ENCODE measurements at places on chromosomes 11 and 22.

DNA sequence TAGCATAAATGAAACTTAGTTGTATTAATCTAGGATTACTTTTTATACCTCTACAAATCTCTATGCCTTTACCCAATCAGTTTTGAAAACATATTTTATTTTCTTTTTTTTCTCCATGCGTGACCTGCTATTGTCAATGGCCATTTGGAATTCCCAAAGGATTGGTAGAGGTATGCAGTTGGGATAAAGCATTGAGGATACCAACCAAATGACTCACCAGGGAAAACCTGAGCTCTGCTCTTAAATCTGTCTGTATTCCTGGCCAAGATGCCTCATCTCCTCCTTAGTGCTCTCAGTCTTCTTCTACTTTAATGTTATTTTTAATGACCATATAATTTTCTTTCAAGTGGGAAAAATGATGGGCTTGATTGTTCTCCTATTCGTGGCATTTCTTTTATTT, 61.9 kb downstream of the EHF start:
- DNase-seq = no peak

DNA sequence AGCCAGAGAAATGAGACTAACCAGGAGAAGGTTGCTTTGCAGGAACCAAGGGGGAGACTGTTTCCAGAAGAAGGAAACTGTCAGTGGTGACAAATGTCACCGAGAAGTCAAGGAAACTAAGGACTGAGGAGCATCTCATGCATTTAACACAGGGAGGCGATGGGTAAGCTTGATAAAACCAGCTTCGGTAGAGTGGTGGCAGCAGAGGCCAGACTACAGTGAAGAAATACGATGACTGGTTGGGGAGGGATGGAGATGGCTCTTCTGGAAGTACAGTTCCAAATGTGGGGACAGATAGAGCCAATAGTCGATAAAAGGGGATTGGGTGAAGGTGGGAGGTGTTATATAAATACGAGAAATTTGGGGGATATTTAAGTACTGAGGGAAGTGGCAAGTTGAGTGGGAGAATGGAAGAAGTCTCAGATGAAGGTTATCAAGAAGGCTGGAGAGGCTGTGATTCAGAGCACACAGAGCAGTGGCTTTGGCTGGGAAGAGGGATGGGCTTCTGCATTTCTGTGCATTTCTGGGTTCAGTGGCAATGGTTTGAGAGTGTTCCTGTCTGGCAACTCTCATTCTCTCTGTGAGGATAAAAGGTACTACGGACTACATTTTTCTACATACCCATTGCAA, 29.2 kb downstream of the SC5D start:
- no peak for DNase-seq

DNA sequence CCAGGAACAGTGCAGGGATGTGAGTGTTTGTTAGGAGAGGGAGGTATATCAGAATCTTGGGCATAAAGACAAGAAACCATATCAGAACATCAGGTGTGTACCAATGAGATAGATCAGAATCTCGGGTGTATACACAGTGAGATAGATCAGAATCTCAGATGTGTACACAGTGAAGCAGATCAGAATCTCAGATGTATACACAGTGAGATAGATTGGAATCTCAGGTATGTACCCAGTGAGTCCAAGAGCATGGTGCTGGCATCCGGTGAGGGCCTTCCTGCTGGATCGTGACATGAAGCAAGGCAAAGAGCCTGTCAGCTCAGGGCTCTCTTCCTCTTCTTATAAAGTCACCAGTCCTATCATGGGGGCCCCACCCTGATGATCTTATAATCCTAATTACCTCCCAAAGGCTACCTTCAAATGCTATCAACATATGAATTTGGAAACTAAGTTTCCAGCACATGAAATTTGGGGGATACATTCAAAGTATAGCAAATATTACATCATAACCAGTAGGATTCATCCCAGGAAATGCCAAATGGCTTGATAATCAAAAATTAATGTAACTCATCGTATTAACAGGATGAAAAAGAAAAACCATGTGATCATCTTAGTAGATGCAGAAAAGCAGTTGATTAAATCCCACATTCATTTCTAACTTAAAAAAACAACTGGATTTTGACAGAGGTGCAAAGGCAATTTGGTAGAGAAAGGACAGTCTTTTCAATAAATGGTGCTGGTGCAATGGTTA, 28.6 kb downstream of the PPARA start:
- no peak for DNase-seq

- DNase-seq = no peak
Observed at GRCh38 chr11:119087747-119088241, 3.1 kb downstream of the HMBS start.

DNA sequence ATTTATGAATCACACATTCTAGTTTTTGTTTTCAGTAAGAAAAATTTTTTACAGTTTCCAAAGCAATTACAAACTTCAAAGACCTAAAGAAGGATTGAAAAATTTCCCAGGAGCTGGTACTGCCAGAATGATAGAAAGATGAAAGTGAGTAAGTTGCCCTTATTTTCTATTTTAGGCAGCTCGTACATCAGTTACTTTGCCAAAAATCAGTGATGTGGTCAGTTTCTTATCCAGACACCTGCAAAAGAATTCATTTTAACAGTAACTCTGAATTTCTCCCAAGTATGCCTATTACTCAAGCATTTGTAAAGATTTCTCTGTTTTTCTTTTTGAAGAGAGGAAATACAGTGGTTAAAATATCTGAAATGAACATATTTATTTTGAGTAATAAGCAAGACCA, 976.3 kb upstream of the RAG2 start:
- DNase-seq = no peak

- DNase-seq = no peak
Observed at GRCh38 chr11:23944923-23945322, 551.9 kb upstream of the LUZP2 start.

- DNase-seq = no peak
Observed at GRCh38 chr11:47175746-47176327, 842 bp downstream of the ARFGAP2 start.

DNA sequence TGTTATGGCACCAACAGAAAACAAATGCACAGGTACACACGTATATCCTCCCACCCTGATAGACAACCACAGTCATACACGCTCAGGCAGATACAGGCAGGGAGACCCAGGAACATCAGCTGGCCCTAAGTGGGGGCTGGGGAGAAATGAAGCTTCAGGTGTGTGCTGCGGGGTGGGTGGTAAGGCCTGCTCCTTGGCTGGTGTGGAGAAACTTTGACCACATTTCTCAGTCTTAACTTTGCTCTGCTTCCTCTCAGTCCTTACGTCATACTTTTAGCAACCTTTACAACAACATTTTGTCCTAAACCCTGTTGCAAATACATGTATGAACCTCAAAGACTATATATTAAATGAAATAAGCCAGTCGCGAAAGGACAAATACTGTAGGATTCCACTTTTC, 6.7 kb upstream of the ANAPC15 start:
- DNase-seq = no peak

DNA sequence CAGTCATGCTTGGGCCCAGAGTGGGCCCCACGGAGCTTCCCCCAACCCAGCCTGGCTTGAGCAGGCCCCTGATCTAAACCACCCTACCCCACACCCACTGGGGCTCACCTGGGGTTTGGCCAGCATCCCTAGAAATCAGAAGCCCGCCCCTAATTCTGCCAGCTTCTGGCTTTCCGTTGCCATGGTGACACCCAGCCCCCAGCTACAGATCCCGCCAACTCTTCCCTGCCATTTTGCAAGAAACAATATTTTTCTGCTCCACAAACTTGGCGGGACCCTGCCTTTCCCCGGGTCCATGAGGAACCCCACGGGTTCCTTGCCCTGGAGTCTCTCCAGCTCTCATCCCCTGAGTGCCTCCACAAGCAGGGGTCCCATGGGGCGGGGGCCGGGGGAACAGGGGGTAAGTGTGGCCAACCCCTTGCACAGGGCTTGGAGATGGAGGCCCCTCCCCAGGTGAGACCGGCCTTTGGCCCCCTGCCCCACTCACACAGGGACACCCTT, 90.0 kb downstream of the CDKN1C start:
- no peak for DNase-seq

- DNase-seq = no peak
Observed at GRCh38 chr22:45717789-45718188, 46.2 kb downstream of the ATXN10 start.

- DNase-seq = no peak
Observed at GRCh38 chr11:44983786-44984185, 33.1 kb upstream of the TP53I11 start.

DNA sequence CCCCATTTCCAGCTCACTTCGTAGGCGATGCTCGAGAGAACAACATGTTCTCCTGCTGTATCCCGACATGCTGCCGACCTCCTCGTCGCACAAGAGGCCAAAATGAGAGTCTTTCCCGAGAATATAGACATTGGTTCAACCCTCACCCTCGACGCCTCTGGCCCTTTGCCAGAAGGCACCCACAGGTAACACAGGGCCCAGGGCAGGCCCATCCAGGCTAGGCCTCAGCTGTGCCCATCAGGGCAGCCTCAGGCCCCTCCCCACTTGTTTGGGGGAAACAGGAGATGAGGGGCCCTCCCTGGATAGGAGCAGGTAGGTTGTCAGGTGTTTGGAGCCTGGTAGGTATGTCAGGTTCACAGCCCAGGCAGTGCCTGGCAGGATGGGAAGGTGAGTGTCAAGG, 2.7 kb upstream of the RGL4 start:
- DNase-seq = no peak

DNA sequence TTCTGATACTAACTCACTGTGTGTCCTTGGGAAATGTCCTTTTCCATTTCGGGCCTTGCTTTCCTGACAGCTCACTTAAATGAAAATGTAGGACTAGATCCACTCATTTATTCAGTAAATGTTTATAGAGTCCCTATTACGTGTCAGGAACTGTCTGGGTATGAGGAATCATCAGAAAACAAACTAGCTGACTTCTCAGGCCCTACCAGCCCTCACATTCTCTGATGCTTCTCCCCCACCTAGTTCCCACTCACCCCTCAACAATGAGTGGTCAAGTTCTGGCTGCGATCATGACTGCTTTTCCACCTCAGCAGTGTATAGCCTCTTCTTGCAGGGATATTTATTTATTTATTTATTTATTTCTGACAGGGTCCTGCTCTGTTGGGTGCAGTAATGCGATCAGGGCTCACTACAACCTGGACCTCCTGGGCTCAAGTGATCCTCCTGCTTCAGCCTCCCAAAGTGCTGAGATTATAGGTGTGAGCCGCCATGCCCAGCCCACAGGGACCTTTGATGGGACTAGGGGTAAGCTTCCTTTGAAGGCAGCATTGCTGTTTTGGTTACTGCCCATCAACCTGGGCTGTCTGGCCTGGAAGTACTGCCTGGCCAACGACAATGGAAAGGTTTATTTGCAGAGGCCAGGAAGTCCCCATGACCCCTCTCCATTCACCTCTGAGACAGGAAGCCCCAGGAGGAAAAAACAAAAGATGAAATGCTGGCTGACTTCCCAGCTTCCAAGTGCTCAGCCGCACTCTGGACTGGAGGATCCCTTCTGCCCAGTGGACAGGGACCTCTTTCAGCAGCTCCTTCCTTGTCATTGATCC, 33.1 kb upstream of the POLD3 start:
- no peak for DNase-seq

GRCh38 chr11:31233425-31233824, 136.1 kb downstream of the DCDC1 start:
- DNase-seq = no peak

DNA sequence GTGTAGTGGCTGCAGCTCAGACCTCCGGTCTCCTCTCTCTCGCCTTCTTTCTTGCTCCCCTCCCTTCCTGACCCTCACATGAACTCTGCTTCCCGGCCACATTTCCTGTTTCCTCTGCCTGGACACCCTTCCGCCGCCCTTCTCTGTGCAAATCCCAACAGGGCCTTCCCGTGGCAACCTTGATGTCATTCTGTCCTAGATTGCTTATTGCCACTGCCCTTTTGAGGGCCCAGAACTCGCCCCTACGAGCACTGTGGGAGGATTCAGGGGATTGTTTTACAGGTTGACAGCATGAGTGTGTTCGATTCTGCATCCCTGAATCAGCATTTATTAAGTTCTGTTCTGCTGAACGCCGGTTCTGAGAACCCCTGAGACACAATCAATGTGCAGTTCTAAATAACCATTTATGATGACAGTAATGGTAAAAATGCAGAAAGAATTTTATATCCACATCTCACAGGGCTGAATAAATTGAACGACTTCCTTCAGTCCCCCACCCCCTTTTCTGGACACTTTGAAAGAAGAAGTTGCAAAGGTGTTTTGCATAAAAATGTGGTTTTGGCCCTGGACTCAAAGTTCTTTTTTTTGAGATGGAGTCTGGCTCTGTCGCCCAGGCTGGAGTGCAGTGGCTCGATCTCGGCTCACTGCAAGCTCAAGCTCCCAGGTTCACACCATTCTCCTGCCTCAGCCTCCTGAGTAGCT, 6.4 kb downstream of the BATF2 start:
- DNase-seq = no peak

DNA sequence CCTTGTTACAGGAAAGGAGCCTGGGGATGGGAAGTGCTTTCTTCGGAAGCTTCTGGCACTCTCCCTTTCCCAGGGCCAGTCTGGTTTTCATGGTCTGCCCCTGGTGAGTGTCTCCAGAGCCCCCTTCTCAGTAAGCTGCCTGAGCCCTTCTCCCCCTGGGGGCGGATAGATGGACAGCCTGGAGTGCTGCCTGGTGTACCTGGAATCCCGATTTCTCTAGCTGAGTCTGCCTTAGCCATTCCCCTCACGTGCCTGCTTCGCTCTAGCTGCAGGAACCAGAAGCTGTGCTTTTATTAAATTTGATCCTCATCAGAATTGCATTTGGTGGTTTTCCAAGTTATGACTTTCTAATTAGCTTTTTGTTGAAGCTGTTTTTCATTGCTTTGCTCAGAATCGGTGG, 152.9 kb upstream of the NAV2 start:
- DNase-seq = no peak

- DNase-seq = no peak
Observed at GRCh38 chr11:67534070-67534679, 10.9 kb upstream of the CABP2 start.

DNA sequence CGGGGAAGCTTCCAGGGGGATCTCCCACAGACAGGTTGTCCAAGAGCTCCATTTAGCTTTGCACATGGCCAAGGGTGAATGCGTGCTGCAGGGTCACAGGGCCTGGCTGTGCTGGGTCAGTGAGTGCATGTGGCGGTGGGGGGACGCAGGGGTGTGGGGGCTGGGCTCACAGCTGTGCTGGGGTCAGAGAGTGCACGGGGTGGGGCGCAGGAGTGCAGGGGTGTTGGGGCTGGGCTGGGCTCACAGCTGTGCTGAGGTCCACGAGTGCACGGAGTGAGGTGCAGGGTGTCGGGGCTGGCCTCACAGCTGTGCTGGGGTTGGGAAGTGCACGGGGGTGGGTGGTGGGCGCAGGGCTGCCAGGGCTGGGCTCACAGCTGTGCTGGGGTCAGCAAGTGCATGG, 557.7 kb downstream of the BRD1 start:
- DNase-seq = no peak

- DNase-seq = no peak
Observed at GRCh38 chr11:128695539-128696221, 1.8 kb downstream of the FLI1 start.

GRCh38 chr22:48489551-48490499, 1337.8 kb downstream of the BRD1 start:
- no peak for DNase-seq
